HT1080 (cell line): ENCODE measurements at places on chromosomes 16 and 17. TPM values are rescaled to one million over a fixed set of nuclear protein-coding genes. Genes with fewer than 3 reads are reported as not detected.

Gene PHB1
- 245 and 256 TPM in 2 replicates for total RNA-seq

Gene NOD2
- not detected in 2 replicates for total RNA-seq

Gene SOX15
- total RNA-seq: 0.31 and 1.8 TPM in 2 replicates

GRCh38 chr16:86569701-86570447, 3.2 kb downstream of the FOXC2 start:
- no peak for DNase-seq

DNA sequence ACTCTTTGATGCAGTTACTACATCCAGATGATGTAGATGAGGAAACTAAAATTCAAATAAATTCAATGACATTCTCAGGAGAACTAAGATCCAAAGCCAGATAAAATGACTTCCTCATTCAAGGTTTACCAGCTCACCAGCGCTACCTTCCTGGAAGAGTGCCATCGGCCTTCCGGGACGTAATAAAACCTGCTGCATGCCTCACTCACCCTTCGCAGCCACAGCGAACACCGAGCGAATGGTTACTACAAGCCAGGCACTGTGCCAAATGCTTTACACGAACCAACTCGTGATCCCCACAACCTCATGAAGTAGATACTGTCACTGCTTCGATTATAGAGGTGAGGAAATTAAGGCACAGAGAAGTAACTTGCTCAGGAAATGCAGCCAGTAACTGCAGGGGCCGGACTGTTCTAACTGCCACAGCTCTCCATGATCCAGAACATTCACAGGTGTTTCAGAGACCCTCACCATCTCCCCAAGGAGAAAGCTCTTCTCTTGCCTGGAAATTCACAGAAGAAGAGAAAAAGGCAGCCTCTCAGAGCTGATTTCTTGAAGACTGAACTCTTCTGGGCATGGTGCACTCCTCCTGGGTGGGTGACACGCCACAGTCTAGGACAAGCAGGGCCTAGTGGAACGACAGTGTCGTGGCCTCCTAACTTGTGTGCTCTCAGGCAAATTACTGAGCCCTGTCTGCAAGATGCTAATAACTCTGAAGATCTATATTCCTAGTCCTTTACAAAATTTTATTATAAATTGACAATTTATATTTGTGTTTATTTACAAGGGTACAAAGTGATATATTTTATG, 46.8 kb downstream of the HIC1 start:
- peak; percentile 51 for DNase-seq

Gene ITGA2B
- total RNA-seq: not detected in 2 replicates

Gene TBC1D3I
- total RNA-seq: 0.37 TPM in 1 of 2 replicates, not detected in the other

Gene SLC13A2
- total RNA-seq: not detected in 2 replicates

GRCh38 chr17:16988749-16989229, 16.9 kb upstream of the TNFRSF13B start:
- peak; percentile 44 for DNase-seq

DNA sequence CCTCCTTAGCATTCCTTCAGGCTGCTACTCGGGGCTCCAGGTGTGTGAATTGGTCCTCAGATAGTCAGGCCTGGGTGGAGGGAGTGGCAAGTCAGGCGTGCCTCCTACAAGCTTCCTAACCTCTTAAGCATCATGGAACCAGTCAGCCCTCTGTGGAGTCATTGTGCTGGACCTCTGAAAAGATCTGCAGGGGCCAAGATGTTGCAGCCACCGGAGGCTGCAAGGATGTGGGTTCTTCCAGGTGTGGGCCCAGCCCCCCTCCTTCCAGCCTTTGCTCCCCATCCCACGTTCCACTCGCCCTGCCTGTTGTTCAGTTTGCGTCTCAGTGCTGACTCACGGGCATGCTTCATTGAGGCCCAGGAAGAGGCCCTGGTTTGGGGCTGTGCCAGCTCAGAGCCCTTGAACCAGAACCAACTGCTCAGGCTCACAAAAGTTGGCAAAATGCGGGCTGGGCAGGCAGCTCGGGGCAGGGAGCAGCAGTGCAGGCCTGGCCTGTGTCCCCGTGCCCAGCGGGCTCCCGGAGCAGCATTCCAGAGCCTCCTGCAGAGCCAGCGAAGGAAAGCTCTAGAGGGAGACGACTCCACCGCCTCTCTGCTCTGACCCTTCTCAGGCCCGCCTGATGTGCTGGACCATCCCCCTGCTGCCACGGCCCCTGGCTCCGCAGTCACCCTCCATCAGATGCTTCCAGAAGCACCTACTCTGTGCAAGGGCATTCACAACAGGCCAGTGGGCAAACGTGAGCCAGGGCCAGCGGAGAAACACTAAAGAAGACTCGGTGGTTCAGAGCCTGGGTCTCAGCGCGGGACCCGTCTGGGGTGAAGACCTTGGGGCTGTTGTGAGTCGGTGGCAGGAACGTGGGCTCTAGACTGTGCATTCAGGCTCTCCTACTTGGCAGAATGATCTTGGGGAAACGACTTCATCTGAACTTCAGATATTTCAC, 7.5 kb downstream of the LDHD start:
- peak; percentile 98 for DNase-seq

Gene TRPV2
- 101 and 105 TPM in 2 replicates for total RNA-seq

DNA sequence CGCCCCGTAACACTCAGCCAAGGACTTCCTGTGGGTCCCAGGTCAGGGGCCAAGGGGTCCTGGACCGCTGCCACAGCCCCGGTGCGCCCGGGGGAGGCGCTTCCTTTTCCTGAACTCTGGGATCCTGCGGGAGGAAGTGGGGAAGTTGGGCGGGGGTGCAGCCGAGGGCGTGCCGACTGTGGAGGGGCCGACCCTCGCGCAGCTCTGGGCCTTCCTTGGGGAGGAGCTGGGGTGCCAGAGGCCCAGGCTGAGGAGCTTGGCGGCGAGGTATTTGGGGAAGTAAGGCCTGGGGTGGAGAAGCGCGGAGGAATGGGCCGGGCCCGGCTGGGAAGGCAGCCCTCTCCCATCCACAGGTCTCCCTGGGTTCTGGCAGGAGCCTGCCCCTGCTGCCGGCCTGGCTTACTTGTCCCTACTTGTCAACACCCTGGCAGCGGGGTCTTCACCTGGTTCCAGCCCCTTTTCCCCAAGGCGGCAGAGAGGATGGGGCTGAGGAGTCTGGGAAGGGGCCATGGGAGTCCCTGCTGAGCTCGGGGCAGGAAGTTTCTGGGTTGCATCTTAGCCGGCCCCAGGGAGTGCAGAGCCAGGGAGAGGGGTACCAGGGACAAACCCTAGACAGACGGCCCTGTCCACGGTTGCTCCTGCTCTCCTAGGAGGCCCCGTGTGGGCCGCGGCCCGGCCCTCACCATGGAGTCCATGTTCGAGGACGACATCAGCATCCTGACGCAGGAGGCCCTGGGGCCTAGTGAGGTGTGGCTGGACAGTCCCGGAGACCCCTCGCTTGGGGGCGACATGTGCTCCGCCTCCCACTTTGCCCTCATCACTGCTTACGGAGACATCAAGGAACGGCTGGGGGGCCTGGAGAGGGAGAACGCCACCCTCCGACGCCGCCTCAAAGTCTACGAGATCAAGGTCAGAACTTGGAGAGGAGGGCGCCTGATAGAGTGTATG, 1.7 kb downstream of the TBKBP1 start:
- no peak for DNase-seq

GRCh38 chr17:17129466-17129865, 76.7 kb downstream of the PLD6 start:
- DNase-seq: no peak

DNA sequence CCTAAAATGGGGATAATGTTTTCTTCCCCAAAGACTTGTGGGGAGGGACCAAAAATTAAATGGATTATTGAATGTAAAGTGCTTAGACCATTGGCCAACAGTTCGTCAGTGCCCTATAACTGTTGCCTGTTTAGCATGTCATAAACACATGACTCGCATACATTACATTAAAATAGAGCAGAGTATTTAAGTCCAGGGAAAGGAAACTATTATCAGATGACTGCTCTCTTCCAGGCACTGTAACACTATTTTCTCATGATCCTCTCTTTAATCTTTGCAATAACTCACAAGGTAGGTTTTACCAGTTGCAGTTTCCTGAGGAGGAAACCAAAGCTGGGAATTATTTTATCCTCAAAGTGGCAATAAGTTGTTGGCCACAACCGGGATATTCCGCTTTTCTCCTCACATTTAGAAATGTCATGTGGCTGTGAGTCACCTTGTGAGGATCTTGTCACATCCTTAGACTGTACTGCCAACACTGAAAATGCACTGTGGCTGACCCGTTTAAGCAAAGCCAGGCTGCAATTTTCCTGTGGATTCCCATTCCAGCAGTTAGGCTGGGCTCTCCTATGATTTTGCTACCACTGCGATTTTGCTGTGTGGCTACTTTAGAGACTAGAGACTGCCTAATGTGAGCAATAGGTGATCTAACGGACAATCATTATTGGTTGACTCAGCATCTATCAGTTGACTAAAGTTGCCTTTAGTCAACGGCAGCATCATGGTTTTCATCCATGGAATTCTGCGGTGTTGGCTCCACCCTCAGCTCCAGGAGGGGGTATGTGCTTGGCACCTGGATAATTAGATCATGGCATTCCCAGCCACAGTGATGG, 58.3 kb upstream of the DHX40 start:
- DNase-seq: peak; percentile 58

DNA sequence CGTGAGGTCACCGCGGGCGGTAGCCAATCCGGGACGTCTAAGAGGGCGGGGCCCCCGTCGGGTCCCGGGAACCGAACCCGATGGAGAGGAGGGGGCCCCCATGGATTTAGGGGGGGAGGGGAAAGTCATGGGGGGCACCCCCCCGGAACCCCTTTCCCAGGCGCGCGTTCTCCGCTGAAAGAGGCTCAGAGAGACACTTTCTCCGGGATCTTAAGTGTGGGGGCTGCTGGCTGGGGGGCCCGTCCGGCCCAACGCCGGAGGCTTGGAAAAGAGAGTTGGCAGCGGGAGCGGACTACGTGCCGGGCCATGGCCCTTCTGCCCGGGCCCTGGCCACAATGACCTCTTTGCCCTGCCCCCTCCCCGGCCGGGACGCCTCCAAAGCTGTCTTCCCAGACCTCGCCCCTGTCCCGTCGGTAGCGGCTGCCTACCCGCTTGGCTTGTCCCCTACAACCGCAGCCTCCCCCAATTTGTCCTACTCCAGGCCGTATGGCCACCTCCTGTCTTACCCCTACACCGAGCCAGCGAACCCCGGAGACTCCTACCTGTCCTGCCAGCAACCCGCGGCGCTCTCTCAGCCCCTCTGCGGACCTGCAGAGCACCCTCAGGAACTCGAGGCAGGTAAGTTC, at the start of gene DLX4:
Gene DLX4 (plus strand): TSS at position 57 of the 626 bp plus-strand sequence. CDS start 279 bp downstream, at position 336.
- DNase-seq: no peak

- DNase-seq: no peak
Observed at GRCh38 chr16:6528217-6528616, 804.4 kb upstream of the RBFOX1 start.
